ENCODE measurements at places on chromosomes 1 and 21.

GRCh38 chr21:40408561-40408960 is 438.4 kb downstream of the DSCAM start:
- DNase-seq: no peak

DNA sequence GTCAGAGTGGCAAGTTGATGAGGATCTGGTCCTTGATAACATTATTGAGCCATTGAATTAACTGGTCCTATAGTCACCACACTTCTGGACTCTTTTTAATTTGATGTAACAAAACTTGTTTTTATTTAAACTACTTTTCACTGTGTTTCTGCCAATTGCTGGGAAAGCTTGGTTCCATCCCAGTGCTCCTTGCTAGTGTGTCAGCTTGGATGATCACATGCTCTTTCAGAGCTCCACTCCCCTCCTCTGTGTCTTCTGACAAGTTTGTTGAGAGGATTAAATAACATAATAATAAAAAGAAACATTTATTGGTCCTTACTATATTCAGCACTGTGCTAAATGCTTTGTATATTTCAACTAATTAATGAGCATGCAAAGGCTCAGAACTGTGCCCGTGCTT is 448.5 kb upstream of the B3GALT2 start:
- no peak for DNase-seq

DNA sequence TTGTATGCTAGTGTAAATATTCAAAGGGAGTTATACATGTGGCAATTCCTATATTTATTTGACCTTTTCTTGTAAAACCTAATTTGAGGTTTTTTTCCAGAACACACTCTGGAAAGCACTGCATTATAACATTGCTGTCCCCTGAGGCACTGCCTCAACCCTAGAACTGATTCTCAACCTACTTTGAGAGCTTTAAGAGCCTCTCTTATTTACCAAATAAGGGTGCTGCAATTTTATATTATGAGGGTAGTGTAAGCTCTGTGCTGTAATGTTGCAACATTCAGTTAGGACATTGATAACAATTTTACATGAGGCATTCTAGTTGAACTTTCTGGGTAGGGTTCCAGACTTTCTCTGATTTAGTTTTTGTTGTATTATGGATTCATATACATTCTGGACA is 302.2 kb upstream of the DEPDC1 start:
- no peak for DNase-seq

- DNase-seq: no peak
Observed at GRCh38 chr1:6800745-6801144, 15.5 kb downstream of the CAMTA1 start.

DNA sequence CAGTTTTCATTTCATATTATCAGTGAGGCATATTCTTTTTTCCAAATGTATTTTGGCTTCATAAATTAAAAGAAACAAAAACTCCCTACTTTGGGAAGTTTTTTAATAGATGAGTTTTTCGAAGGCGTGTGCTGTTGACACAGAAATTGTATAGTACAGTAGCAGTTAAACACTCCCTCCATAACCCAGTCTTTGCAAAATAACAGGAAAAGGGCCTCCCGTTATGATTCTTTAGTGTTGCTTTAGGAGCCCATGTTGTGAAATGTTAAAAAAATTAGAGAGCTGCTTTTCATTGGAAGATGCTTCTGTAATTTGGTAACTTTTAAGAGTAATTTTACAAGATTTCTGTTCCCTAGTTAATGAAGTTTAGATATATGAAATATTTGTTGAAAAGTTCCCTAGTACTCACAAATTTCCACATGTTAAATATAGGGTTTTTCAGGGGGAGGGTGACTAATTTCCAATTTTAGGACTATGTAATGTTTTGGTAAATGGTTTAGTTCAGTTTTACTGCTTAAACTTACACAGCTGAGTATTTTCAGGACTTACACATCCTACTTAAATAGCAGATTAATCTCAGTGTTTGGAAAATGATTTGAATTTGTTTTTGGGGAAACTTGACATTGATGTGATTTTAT is 2.0 kb downstream of the CAMSAP2 start:
- DNase-seq: no peak
